CD4-positive, alpha-beta T cell (primary cell): ENCODE measurements at places on chromosomes 5 and 9.

DNA sequence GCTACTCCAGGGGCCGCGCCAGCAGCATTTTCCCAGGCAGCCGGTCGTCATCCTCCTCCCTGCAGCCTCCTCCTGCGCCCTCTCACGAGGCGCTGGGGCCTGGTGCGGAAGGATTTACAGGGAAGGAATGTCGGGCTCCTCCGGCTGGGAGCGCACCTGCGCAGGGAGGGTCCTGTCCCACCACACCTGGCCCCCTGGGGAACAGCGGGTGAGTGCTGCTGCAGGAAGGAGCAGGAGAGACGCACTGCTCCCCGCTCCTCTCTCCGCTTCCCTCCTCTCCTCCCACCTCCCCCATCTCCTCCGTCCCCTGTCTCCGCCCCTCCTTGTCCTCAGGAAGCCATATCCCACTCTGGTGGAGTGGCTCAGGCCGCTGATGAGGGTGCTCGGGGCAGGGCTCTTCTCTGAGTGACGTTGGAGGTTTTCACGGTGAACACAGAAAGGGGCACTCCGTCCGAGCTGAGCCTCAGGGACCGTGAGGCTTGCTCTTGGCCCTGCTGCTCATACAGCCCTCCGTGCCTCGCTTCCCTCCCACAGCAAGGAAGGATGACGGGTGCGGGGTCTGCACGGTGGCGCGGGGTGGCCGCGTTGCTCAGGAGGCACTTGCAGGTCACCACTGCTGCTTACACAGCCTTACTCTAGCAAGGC, 31.3 kb downstream of the IRX4 start:
- no peak for DNase-seq

- no peak for DNase-seq
Measured at GRCh38 chr5:50700706-50701105, 34.3 kb downstream of the PARP8 start.

DNA sequence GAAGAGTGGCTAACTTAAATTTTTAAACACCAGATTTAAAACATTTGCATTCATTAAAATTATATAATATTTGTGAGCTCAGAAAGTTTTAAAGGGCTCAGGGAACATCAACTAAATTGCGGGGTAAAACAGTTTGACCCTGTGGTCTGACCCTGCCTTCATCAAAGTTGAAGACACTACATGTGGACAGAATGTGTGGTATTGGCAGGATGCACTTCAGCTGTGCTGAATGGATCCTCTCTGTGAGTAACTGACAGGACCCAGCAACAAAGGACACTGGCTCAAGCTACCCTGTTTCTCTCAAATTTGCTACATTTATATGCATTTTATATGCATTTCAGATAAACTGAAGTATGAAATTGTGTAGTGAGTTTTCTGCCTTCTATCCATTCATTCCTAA, 288.5 kb downstream of the ZNF608 start:
- DNase-seq, result no peak

DNA sequence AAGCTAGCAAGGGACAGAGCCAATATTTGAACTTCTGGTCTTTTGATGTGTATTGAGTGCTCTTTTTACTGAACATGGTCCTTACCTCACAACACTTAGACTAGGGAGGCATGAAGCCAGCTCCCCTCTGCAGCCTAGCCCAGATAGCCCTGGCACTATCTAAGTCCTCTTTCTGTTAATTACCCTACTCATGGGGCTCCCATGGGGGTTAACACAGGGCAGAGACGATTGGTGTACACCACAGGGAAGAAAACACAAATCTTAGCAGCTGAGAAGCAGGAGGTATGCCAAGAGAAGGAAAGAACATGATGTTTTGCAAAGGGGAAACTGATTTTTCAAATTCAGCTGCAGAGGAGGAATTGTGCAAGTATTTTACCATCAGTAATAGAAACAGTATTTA, 383.8 kb downstream of the TMEM232 start:
- DNase-seq, result no peak

- no peak for DNase-seq
Measured at GRCh38 chr9:128103589-128103962, 24.0 kb downstream of the PTGES2 start.

- DNase-seq, result no peak
Measured at GRCh38 chr5:172533399-172534228, 79.3 kb upstream of the SH3PXD2B start.

DNA sequence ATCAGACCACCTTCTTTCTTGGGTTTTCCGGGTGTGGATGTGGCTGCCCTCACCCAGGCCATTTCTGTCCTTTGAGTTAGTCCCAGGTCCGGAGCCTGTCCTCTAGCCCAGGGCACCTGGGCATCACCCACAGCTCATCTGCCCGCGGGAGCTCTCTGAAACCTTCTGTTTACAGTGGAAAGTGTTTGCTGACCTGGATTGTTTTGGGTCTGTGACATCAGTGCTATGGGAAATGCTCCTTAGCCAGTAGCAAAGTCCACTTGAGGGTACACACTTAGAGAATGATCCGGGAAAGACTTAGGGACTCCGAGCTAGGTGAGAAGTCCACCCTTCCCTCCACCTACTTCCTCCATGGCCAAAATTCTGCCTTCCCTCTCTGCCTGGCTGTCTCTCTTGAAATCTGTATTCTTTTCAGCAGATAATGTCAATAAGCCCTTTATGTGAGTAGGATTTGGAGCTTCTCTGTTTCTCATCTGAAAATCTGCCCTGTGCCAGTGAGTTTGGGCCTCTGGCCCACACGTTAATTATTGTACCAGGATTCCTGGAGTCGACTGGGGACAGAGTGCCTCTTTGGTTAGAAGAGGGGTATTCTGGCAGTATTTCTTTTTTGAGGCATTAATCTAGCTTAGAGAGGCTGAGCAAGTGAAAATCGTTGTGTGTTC, 19.9 kb downstream of the ABLIM3 start:
- DNase-seq, result no peak

DNA sequence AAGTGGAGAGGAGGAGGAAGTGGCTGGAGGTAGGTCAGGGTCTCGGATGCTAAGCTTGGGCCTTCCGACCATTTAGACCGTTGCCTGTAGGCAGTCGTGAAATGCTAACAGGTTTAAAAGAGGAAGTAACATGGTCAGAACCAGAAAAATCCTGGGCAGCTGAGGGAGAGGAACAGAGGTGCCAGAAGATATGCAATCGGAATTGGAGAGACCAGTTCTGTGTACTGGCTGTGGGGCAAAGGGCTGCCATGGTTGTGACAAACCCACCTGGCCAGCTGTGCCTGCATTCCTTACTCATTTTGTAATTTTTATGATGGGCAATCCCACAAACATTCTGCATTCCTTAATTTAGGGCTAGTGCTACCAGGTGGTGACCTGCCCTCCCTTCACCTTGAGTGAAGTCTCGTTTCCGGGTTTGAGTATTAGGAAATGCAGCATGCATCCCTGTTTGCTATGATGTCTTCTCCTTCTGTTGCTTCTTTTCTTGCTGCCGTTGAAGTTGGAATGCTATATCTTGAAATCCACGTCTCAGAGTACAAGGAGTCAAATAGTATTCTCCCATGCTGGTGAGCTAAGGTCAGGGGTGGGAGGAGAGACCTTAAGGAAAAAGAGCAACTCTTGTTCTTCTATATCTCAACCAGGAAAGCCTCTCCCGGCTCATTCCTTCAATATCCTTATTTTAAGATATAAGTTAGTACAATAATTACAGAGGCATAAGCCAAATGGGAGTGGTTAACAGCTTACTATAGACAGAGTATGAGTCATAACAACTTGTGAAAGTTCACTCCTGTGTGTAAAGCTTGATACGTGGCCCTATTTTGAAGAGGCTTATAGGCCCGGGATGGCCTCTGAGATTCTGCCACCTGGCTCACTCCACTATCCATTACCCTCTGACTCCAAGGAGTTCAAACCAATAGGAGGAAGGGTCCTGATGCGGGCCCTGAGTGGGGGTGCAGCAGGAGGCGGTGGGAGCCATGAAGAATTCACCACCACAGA, 37.0 kb downstream of the B4GALT1 start:
- DNase-seq, result no peak

DNA sequence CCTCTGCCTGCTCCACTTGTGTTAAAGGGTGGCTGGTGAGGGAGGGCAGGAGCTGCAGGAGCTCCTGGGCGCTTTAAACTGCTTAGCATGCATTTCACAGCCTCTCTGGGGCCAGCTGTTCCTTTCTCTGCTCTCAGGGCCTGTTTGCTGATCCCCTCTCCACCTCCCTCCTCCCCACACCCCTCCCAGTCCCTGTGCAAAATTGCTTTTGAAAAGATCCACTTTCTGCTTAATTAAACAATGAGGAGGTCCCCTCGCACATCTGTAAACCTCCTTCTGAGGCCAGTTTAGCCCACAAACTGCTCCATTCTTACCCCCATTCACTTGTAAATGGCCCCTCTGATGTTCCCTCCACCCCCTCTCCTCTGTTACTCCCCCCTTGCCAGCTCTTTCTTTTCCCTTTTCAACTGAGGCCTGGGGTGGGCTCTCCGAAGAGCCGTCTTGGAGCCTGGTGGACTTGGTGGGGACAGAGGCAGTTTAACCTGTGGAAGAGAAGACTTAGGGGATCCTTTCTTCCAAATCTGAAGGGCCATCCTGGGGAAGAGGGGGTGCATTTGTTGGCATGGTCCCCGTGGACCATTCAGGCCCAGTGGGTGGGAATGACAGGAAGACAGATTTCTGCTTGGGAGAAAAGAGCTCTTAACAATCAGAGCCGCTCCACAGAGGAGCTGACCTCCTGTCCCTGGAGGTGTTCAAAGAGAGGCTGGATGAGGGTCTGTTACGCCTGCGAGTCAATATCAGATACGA, 12.0 kb downstream of the URM1 start:
- DNase-seq, result no peak

- DNase-seq, result peak; percentile 21
Measured at GRCh38 chr5:159965031-159965837, 43.7 kb upstream of the TTC1 start.

- DNase-seq, result no peak
Measured at GRCh38 chr5:10482791-10483530, 41.3 kb downstream of the ROPN1L start.

- no peak for DNase-seq
Measured at GRCh38 chr5:163915481-163915961, 410.1 kb downstream of the MAT2B start.

- DNase-seq, result peak; percentile 81
Measured at GRCh38 chr5:119274767-119275130, 81.1 kb upstream of the TNFAIP8 start.

DNA sequence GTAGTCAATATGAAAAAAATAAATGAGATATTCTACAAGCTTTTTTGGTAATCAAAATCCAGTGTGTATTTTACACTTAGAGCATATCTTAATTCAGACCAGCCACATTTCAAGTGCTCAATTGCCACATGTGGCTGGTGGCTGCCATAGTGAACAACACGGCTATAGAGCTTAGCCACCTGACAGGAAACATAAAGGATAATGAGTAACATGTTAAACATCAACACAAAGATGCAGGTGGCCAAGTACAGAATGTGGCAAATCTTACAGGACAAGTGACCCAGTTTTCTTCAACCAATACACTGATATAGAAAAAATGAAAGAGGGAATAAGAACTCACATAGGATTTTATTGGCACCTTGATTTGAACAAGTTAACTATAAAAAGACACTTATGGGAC, 61.4 kb downstream of the KIF24 start:
- no peak for DNase-seq

DNA sequence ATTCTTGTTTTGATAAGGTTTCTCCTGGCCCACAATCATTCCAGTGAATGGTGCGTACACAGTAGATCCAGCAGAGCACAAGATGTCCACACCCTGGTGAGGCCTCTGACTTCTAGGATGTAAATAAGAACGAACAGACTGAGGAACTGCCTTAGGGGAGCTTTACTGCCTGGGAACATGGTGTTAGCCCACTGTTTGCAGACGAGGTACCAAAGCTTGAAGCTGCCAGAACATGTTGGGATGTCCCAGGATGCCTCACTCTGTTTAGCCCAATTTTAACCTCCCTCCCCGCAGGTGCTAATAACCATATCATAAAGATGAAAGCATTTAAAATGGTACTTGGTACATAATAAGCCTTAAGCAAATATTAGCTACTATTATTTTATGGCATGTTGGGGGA, 3.5 kb downstream of the LECT2 start:
- DNase-seq, result no peak

GRCh38 chr9:73210886-73211666, 59.4 kb downstream of the ANXA1 start:
- DNase-seq, result no peak

- no peak for DNase-seq
Measured at GRCh38 chr5:125215593-125215992, 469.2 kb upstream of the ZNF608 start.

DNA sequence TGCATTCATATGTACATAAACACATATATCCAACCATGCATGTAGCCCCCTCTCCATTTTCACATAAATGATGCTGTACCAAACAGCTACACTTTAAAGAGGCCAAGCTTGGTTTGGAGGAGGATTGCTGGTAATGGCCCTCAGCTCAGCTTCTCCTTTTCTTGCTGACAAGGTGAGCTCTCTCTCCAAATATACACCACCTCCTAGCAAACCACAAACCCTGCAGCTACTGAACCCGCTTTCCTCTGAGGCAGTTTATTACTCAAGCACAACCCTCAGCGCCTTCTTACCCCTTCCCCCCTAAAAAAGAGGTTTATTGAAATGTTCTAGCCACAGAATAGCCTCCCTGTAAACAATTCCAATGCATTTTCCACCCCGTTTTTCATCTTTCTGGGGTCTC, 54.0 kb downstream of the ALG2 start:
- no peak for DNase-seq

- no peak for DNase-seq
Measured at GRCh38 chr9:129602598-129603415, 18.1 kb downstream of the C9orf50 start.

DNA sequence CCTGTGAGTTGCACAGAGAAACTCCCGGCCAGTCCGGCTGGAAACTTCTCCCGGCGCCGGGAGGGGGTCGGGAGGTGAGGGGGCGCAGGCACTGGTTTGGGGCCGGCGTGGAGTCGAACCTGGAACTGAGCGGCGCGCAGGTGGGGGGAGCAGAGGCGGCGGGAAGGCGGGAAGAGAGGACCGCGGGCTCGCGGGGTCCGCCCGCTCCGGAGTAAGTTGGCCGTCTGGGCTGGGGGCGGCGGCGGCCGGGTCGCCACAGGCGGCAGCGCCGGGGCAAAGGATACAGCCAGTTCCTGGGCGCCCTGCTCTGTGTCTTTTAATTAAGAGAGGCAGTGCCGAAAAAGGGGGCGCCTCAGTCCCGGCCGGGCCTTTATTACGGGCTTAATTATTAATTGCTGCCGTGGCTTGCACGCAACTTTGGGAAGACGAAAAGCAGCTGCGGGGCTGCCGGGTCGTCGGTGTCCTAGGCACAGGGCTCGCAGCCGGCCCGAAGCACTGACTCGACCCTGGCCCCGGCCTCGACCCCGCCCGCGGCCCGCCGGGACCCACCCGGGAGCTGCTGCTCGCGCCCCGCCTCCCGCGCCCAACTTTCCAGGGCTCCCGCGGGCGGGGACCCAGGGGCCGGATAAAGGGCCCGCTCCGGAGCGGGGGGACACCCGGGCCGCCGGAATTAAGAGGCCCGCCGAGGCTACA, 1.1 kb downstream of the NTNG2 start:
- no peak for DNase-seq

DNA sequence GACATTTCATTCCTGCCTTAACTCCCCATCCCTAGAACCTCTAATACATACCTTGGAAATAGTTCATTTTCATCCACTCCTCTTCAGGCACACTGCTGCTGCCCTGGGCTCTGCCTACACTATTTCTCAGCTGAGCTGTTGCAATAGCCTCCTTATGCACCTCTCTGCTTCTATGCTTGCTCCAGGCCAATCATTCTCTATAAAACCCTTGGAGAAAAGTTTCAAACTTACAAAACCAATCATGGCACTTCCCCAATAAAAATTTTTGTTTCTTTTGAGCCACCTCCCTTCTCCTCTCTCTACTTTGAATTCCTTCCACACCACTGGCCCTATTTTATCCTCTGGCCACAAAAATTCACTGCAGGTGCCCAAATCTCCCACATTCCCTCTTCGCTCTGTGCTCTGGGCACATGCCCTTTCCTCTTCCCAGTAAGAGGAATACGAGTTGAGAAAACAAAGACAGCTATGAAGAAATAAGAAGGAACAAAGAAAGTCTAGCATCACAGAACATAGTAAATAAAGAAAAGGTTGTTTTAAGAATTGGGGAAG, 301.4 kb downstream of the ELAVL2 start:
- no peak for DNase-seq
